Stimulated activated CD4-positive, alpha-beta T cell treated with anti-CD3 and anti-CD28 coated beads, Interleukin-4, amount 100 ng/mL, for 24 hours (primary cell): ENCODE measurements at places on chromosomes 3 and 15.

- no peak for DNase-seq
Measured at GRCh38 chr15:70505411-70505919, 257.9 kb downstream of the UACA start.

GRCh38 chr15:37900326-37901221 lies 33.9 kb upstream of the TMCO5A start:
- no peak for DNase-seq

- DNase-seq = no peak
Measured at GRCh38 chr15:71880276-71880675, 69.9 kb downstream of the NR2E3 start.

- no peak for DNase-seq
Measured at GRCh38 chr15:89429023-89429422, 67.4 kb downstream of the RHCG start.

- DNase-seq = peak; percentile 27
Measured at GRCh38 chr3:177679568-177680471, 482.5 kb upstream of the TBL1XR1 start.

- no peak for DNase-seq
Measured at GRCh38 chr3:139394116-139394515, 4.7 kb upstream of the COPB2 start.

GRCh38 chr3:71425491-71426071 lies 157.9 kb downstream of the FOXP1 start:
- peak; percentile 48 for DNase-seq

- DNase-seq = no peak
Measured at GRCh38 chr3:195204360-195205163, 66.4 kb downstream of the XXYLT1 start.

DNA sequence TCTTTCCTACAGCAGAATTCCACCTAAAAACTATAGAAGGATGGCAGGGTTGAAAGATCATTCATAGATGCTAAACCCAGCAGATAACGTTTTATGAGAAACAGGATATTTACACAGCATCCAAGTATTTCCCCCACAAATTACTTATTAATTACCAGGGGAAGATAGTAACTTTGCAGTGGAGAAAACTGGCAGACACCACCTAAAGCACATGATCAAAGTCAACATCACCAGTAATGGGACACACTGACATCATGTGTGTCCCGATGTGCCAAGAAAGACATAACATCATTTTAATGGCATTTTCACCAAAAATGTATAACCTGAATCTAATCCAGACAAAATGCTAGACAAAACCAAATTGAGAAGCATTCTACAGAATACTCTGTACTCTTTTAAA lies 220.4 kb upstream of the THBS1 start:
- DNase-seq = no peak
